Adrenal gland (tissue), 19 donors: ENCODE measurements at places on chromosomes 2 and 18. TPM values are rescaled to one million over a fixed set of nuclear protein-coding genes. Genes with fewer than 3 reads are reported as not detected.

- no peak for DNase-seq
Observed at GRCh38 chr2:73285159-73285739, 971 bp upstream of the FBXO41 start.

DNA sequence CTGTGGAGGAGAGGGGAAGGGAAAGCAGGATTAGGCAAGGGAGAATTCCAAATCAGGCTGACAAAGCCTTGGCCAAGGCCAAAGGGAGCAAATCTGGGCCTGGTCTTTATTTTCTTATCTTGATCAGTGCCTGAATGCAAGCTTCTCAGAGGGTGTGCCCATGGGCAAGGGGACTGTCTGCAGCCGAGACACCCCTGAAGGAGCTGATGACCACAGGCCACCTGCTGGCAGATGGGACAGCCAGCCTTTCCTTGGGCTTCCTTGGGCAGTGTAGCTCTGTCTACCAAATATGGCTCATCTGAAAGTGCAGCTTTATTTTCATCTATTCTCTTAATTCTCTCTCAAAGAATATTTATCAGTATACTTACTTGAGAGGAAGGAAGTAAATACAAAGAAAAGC is 117.0 kb downstream of the PKP4 start:
- DNase-seq: no peak

SS18 gene
- polyA plus RNA-seq: 110 TPM

RAB17 gene
- polyA plus RNA-seq: 4.7 TPM
